ENCODE measurements at places on chromosomes 4 and X.
A peak's percentile ranks its signal among the peaks of the same experiment; 100 is the strongest.

DNA sequence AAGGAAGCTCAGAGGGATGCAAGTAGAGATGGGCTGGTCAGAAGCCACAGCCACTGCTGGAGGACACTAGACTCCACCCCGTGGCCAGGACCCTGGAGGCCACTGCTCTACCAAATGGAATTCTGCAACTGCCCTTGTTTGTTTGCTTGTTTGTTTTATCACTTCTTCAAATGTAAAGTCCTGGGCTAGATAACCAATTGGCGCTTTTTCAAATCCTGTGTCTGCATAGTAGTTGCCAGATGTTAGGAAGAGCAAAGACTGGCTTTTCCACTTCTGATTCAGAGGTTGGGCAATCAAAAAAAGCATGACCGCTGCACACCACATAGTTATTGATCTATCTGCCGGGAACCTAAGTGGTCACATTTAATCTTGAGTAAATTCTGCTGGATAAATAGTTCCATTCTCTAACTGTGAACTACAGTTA lies 255.2 kb upstream of the SFRP2 start:
- no peak overlapping the region for H3K27ac ChIP-seq
- no peaks in the 10 kb centered on the region for H3K4me1 ChIP-seq
- no peaks in the 10 kb centered on the region for H3K36me3 ChIP-seq

- DNase-seq = no peak
- H3K4me3 ChIP-seq = no peak overlapping the region
- no peaks in the 10 kb centered on the region for H3K4me1 ChIP-seq
- H3K27me3 ChIP-seq = no peaks in the 10 kb centered on the region
These were observed 232.2 kb upstream of the FMR1 start for GRCh38 chrX:147679356-147680005.

DNA sequence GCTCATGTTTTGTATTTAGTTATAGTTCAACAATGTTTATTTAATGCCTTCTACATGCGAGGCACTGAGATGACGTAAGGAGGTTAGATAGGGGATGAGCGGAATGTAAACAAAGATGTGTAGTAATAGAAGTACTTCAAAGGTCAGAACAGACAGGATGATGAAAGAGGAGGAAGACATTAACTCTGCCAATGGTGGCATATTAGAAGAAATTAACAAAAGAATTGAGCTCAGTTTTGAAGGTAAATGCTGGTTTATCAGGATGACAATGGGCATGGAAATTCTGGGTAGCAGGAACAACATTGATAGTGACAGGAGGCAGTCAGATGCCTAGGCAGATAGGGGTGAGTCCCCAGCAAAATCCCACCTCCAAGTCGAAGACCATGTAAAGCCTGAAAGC lies 62.3 kb upstream of the PGRMC2 start:
- H3K27ac ChIP-seq = no peak overlapping the region
- no peak overlapping the region for H3K4me3 ChIP-seq
- H3K4me1 ChIP-seq = no peaks in the 10 kb centered on the region
- DNase-seq = no peak
- no peaks in the 10 kb centered on the region for H3K27me3 ChIP-seq

GRCh38 chr4:105569057-105569865 lies 16.8 kb downstream of the ARHGEF38 start:
- no peaks in the 10 kb centered on the region for H3K36me3 ChIP-seq
- H3K27ac ChIP-seq = no peak overlapping the region
- H3K27me3 ChIP-seq = peaks cover 2% of the 10 kb centered on the region
- no peak overlapping the region for H3K4me3 ChIP-seq
- H3K4me1 ChIP-seq = no peaks in the 10 kb centered on the region

DNA sequence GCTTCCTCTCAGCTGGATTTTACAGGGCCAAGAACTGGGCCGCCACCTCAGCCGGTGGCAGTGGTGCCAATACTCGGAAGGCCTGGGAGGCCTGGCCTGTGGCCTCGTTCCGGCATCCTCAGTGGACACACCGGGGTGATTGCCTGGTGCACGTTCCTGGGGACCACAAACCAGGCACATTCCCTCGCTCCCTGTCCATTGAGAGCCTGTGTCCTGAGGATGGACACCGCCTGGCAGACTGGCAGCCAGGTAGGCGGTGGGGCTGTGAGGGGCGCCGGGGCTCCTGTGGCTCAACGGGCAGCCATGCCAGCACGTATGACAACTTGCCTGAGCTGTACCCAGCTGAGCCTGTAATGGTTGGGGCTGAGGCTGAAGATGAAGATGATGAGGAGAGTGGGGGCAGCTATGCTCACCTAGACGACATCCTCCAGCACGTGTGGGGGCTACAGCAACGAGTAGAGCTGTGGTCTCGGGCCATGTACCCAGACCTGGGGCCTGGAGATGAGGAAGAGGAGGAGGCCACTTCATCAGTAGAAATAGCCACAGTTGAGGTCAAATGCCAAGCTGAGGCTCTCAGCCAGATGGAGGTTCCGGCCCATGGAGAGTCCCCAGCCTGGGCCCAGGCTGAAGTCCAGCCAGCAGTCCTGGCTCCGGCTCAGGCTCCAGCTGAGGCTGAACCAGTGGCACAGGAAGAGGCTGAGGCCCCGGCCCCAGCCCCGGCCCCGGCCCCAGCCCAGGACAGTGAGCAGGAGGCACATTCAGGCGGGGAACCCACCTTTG lies 70.4 kb downstream of the STARD8 start:
- no peaks in the 10 kb centered on the region for H3K27me3 ChIP-seq
- no peak overlapping the region for H3K4me3 ChIP-seq

- no peak overlapping the region for H3K4me3 ChIP-seq
- peaks cover 75% of the 10 kb centered on the region for H3K36me3 ChIP-seq
- H3K4me1 ChIP-seq = peaks cover 7% of the 10 kb centered on the region
- no peaks in the 10 kb centered on the region for H3K27me3 ChIP-seq
These were observed 80.9 kb upstream of the MSANTD1 start for GRCh38 chr4:3168029-3168428.

- no peak for DNase-seq
- H3K4me3 ChIP-seq = no peak overlapping the region
- peaks cover 79% of the 10 kb centered on the region for H3K27me3 ChIP-seq
- peaks cover 4% of the 10 kb centered on the region for H3K36me3 ChIP-seq
These were observed 37.6 kb downstream of the SEPTIN11 start for GRCh38 chr4:76987153-76987591.

DNA sequence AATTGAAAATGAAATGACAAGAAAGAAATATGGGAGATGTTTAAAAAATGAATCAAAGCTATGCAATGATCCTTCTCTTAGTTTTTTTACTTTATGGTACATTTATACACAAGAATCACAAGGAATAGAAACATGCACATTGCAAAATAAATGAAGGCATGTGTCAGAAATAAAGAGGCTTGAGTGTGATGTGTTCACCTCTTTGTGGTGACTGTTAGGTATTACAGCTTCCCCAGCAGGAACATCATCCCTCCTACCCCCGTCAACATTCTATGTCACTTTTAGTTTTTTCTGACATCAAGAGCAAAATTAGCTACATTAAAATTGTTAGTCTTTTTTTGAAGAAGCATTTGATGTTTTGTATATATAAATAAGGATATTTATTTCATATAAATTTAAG lies 214.8 kb downstream of the SLC4A4 start:
- DNase-seq = no peak
- H3K27me3 ChIP-seq = peaks cover 6% of the 10 kb centered on the region
- H3K36me3 ChIP-seq = no peaks in the 10 kb centered on the region
- no peak overlapping the region for H3K4me3 ChIP-seq
- peaks cover 6% of the 10 kb centered on the region for H3K4me1 ChIP-seq

DNA sequence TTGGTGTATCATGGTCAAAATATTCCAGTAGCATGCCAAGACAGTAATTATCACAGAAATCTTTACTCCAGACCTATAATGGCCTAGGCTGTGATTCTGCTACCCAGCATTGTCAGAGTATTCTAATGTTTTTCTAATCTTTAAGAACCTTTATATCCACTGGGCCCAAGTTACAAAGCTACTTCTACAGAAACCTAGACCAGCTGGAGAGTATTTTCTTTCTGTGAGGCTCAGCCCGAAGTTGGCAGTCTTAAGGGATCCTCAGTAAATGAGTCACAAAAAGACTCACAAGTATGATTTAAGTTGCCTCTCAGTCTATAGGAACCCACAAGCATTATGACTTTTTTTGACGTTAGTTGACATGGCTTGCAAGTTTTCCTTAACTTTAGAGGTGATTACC lies 638.5 kb upstream of the FAM241A start:
- no peaks in the 10 kb centered on the region for H3K27me3 ChIP-seq
- H3K27ac ChIP-seq = no peak overlapping the region
- H3K4me3 ChIP-seq = no peak overlapping the region
- H3K36me3 ChIP-seq = no peaks in the 10 kb centered on the region
- H3K4me1 ChIP-seq = no peaks in the 10 kb centered on the region

- peak overlapping the region; percentile 89 for H3K27ac ChIP-seq
- no peaks in the 10 kb centered on the region for H3K27me3 ChIP-seq
- peaks cover 26% of the 10 kb centered on the region for H3K36me3 ChIP-seq
- DNase-seq = peak; percentile 69
These were observed 142.0 kb downstream of the RTL3 start for GRCh38 chrX:78517124-78517523.

DNA sequence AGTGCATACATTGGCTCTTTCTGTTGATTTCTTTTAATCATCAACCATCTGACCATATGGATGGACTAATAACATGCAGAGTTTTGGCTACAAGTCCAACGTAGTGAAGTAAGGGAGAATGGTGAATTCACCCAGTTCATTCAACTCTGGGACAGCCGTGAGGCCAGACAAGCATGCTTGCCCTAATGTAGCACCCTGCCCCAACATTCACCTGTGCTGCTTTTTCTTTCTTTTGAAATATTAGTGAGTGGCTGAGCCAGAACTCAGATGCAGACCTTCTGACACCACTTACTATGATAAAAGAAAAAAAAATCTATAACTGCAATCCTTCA lies 17.5 kb downstream of the ARSJ start:
- H3K36me3 ChIP-seq = no peaks in the 10 kb centered on the region
- no peak overlapping the region for H3K4me3 ChIP-seq
- DNase-seq = no peak
- no peaks in the 10 kb centered on the region for H3K4me1 ChIP-seq
- peaks cover 17% of the 10 kb centered on the region for H3K27me3 ChIP-seq
- no peak overlapping the region for H3K27ac ChIP-seq

GRCh38 chr4:37737466-37737865 lies 51.3 kb upstream of the RELL1 start:
- H3K4me1 ChIP-seq = peaks cover 2% of the 10 kb centered on the region
- no peak for DNase-seq
- no peak overlapping the region for H3K27ac ChIP-seq
- H3K27me3 ChIP-seq = peaks cover 11% of the 10 kb centered on the region
- no peaks in the 10 kb centered on the region for H3K36me3 ChIP-seq
- no peak overlapping the region for H3K4me3 ChIP-seq

GRCh38 chrX:74179499-74179898 lies 124.5 kb upstream of the ZCCHC13 start:
- H3K27me3 ChIP-seq = no peaks in the 10 kb centered on the region
- H3K27ac ChIP-seq = no peak overlapping the region
- no peaks in the 10 kb centered on the region for H3K36me3 ChIP-seq
- no peak overlapping the region for H3K4me3 ChIP-seq

GRCh38 chr4:125762537-125762936 lies 447.8 kb downstream of the FAT4 start:
- no peaks in the 10 kb centered on the region for H3K27me3 ChIP-seq
- DNase-seq = no peak
- H3K4me3 ChIP-seq = no peak overlapping the region
- H3K36me3 ChIP-seq = no peaks in the 10 kb centered on the region
- H3K4me1 ChIP-seq = no peaks in the 10 kb centered on the region
- H3K27ac ChIP-seq = no peak overlapping the region

DNA sequence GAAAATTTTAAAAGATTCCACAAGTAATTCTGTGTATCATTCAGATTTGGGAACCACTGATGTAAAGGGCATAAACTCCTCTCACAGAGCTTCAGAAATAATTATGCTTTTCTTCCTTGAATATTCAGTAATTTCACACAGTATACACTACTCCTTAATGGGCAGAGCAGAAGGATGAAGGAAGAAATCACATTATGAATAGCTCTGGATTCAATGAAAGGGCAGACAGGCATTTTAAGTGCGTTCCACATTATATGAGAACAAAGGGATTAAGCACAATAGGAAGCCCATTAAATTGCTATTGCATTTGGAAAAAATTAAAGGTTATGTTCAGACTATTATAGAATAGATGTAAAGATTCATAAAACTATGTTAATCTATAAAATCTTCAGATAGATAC lies 142.6 kb downstream of the PDHA2 start:
- H3K4me3 ChIP-seq = no peak overlapping the region
- H3K27me3 ChIP-seq = no peaks in the 10 kb centered on the region
- H3K27ac ChIP-seq = no peak overlapping the region
- DNase-seq = no peak
- peaks cover 2% of the 10 kb centered on the region for H3K4me1 ChIP-seq

GRCh38 chr4:6422105-6422504 lies 50.3 kb downstream of the PPP2R2C start:
- DNase-seq = no peak
- no peaks in the 10 kb centered on the region for H3K36me3 ChIP-seq
- H3K27me3 ChIP-seq = no peaks in the 10 kb centered on the region
- no peak overlapping the region for H3K4me3 ChIP-seq

- peaks cover 7% of the 10 kb centered on the region for H3K36me3 ChIP-seq
- no peaks in the 10 kb centered on the region for H3K4me1 ChIP-seq
These were observed 21.1 kb downstream of the ZBTB49 start for GRCh38 chr4:4311193-4311592.

DNA sequence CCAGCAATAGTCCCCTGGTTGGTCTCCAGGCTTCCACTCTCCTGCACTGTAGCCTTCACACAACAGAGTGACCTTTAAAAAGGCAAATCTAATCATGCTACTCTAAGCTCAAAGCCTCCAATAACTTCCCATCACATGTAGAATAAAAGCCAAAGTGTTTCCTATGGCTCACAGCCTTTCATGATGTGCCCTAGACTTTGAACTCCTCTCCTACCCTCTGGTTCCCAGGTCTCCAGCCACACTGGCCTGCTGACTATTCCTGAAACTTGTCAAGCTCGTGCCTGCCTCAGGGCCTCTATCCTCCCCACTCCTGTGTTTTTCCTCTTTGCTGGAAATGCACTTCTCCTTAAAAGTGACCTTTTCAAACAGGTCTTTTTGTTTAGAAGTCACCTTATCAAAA lies 3.1 kb downstream of the MANBA start:
- DNase-seq = no peak
- peaks cover 5% of the 10 kb centered on the region for H3K27me3 ChIP-seq
- no peak overlapping the region for H3K27ac ChIP-seq
- H3K4me1 ChIP-seq = peaks cover 33% of the 10 kb centered on the region

DNA sequence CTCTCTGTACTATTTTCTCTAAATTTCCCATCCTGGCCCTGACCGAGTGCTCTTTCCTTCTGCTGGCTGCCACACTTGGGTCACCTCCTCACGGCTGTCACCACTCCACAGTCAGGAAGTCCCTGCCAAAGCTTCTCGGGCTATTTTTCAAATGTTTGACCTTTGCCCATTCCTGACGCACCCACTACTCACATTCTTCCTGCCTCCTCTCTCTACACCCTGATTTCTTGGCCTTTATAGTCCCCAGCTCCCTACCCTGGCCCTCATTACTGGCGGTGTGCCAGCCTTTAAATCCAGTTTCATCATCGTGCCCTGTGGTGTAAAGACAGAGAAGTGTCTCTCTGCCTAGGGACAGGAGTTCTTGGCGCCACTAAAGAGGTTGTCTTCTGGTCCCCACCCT lies 46.4 kb upstream of the GATB start:
- no peak overlapping the region for H3K27ac ChIP-seq
- H3K4me3 ChIP-seq = no peak overlapping the region
- H3K27me3 ChIP-seq = no peaks in the 10 kb centered on the region
- H3K4me1 ChIP-seq = no peaks in the 10 kb centered on the region
- no peaks in the 10 kb centered on the region for H3K36me3 ChIP-seq
